Stimulated activated CD4-positive, alpha-beta T cell treated with anti-CD3 and anti-CD28 coated beads, Interleukin-1b, Interleukin-23, amount 100 ng/mL, for 1 hour (primary cell): ENCODE measurements at places on chromosomes 12 and 14.

DNA sequence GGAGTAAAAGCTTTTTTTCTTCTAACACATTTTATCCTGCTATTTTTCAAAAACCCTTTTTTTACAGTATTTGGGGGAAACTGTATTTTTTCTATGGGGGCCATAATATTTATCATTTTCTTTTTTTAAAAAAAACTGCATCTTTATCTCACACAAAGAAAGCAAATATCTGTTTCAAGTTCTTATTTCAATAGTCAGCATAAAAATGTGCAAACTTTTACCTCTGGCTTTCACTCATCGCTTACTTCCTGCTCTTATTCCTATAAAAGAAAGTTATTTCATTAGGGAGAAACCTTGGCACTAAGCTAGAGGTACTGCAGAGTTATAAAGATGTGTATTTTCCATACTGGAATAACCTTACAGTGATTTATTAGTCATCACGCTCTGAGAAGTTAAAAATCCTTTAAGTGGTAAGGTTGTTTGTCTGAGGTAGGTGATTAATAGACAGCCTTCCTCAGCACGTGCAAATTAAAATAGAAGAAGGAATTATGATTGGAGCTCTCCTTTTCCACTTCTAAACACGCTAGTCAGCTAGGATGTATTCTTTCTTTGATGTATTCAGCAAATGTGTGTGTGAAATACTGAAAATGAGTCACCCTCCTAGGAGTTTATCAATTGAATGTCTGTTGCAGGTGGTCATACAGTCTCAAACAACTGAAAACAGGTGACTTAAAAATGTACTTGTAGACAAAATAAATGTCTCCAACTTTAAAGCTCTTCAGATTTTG, 461.0 kb downstream of the GXYLT1 start:
- no peak for DNase-seq

GRCh38 chr12:68587448-68587873, 23.2 kb upstream of the RAP1B start:
- DNase-seq, result no peak

- DNase-seq, result no peak
Observed at GRCh38 chr12:92718483-92718990, 15.7 kb downstream of the PLEKHG7 start.

- DNase-seq, result no peak
Observed at GRCh38 chr12:130419116-130419515, 81.4 kb downstream of the PIWIL1 start.

DNA sequence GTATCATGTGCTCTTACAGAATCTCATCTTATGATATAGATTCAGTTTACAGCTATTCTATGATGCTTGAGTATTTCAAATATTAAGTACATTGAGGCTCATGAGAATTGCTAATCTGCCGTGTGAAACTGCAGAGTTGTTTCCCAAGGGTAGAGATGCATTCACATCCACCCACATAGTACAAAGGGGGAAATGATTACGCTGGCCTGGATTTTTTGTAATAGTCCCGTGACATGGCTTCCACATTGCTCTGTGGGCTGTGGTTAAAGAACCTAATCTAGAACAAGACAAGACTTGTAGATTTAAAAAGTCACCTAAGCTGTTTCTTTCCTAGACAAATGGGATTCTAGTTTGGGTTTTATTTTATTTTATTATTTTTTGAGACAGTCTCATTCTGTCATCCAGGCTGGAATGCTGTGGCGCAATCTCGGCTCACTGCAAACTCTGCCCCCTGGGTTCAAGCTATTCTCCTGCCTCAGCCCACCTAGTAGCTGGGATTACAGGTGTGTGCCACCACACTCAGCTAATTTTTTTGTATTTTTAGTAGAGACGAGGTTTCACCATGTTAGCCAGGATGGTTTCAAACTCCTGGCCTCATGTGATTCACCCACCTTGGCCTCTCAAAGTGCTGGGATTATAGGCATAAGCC, 13.0 kb upstream of the RIOX1 start:
- no peak for DNase-seq

DNA sequence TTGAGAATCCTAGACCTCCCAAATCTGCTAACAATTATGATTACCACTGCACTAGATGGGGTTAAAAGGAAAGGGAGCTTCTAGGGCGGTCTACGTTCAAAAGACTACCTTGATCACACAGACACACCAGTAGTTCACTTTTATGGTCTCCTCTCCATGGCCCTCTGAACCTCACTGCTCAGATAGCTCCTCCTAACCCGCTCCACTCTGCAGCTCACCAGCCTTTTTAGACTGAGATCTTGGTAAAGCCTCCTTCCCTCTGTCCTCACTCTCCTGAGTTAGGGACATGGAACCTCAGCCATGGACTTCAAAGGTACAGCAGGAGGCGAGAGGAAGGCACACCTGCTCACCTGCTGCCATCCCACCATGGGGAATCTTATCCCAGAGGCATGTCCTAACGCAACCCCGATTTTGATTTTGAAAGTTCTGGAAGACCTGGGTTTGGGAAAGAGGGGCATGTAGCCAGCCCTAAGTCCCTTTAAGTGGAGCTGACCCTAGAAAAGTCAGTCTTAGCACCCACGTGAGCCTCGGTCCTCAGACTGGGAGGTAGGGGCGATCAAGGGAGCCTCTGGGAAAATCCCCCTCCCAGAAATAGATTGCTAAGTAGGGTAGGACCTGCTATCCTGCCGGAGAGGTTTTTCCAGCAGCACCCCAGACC, 1.3 kb downstream of the ZNF219 start:
- DNase-seq, result no peak

DNA sequence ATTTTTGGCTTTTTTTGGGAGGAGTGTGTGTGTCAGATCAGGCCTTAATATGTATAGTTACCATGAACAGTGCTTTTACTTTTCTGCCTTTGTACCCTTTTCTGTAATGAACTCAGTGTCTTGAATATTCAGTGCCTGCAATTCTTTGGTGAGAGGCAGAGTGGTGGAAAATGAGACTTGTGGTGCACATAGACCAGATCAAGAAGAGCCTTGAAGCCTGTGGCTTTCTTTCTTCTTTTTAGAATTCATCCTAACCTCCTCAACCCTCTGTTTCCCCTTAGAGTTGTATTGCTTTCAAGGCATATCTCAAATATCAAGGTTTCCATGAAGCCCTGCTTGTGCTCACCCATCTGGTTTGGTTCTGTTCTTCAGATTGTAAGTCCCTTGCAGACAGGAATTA, 2.6 kb downstream of the YLPM1 start:
- no peak for DNase-seq

- DNase-seq, result no peak
Observed at GRCh38 chr12:114218136-114218535, 187.8 kb downstream of the TBX5 start.

DNA sequence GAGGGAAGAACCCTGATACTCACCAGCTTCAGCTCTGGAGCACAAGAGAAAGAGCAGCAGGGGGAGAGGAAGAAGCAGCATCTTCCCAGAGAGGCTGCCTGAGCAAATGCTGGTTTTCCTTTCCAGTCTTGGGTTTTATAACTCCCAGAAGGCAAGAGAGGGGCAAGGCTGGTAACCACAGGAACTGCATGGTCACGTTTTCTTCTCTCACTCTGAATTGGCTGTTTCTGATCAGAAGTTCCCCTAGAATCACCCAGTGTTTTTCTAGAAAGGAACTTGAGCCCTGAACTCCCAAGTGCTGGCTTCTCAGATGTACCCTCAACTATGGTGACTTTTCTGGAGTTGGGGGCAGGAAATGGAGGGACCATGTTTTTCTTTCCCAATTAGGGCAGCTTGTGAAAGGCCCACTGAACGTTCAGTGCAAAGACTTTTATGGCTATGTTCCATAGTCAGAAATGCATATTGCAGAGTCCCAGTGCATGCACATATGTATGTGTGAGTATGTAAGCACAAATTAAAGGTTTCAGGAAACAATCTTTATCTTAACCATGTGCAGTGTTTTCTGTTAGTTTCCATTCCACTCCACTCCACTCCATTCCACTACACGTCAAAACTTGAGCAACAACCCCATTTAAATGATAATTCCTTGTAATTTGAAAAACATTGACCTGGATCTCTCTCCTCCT, at the start of gene CMA1:
CMA1 (minus strand) TSS at position 111 of the 686 bp plus-strand sequence; CDS start at position 81, 30 bp downstream.
- DNase-seq, result no peak

DNA sequence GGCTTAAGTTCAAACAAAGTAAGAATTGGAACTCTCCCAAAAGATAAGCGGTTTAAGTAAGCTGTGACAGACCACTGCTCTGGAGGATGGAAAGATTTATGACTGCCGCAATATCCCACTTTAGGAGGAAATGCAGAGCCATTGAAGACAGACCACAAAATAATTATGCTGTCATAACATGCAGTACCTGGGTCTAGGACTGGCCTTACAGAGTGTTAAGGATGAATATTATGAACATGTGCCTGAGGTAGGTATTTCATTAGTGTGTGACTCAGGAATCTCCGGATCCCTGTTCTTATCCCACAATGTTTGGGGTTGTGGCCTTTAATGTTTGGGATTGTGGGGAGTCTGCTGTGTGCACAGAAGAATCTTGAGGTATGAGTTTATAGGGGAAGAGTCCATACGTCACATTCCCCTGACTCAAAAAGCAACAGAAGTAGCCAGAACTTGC, 114.9 kb downstream of the SAMD4A start:
- no peak for DNase-seq

GRCh38 chr14:83733670-83734069, 1796.3 kb upstream of the FLRT2 start:
- DNase-seq, result no peak

- no peak for DNase-seq
Observed at GRCh38 chr12:126607157-126607556, 1541.9 kb downstream of the AACS start.

- no peak for DNase-seq
Observed at GRCh38 chr12:124381456-124382296, 86.8 kb downstream of the RFLNA start.

GRCh38 chr12:2396448-2396871, 343.7 kb downstream of the CACNA1C start:
- no peak for DNase-seq

GRCh38 chr12:42804928-42805327, 215.4 kb upstream of the PRICKLE1 start:
- no peak for DNase-seq

DNA sequence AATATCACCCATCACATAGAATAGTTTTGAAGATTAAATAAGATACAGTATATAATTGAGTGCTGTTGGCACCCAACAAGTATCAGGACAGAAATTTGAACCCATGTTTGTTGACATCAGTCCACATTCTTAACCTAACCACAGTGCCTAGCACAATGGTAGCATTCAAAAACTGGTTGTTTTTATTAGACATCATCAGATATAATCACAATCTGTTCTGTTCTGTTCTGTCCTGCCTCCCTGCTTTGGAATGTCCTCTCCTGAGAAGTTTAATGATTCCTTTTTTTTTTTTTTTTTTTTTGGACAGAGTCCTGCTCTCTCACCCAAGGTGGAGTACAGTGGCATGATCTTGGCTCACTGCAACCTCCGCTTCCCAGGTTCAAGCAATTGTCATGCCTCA, 476.6 kb downstream of the RMST start:
- no peak for DNase-seq

DNA sequence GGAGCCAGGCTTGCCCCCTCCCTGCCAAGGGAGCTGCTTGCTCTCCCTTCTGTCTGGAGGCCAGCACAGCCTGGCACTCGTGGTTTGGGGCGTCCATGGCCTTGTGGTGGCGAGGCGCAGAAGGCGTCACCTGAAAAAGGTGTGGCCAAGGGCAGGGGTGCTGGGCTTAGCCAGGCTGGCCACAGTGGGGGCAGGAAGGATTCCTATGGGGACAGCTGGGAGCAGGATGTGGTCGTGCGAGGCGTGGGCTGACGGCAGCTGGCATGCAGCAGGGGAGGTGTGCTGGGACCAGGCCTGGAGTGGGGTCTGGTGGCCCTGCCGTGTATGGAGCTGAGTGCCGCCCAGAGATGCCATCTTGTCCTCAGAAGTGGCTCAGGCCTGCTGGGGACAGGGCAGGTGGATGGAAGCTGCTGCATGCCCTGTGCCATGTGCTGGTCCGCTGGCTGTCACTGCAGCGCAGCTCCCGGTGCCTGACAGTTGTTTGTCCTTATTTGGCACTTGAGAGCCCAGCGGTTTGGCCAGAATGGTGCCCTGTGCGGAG, 30.0 kb downstream of the SH2B3 start:
- no peak for DNase-seq

GRCh38 chr12:24424889-24425600, 475.6 kb upstream of the SOX5 start:
- DNase-seq, result no peak

DNA sequence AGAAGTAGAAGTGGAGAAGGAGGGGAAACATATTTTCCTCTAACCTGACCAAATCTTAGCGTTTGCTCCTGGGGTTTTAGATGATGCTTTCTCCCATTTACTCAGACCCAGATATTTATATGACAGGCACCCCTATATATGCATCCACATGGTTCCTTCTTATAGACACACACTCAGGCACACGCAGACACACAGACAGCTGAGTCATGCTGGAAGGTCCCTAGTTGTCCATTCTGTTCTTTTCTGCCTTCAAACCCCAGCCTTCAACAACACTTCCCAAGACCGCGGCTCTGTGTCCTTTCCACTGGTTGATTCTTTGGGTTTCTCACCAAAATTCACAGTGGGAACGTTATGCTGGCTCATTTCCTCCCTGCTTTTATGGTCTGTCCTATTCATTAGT, 52.1 kb downstream of the HSPB8 start:
- no peak for DNase-seq

DNA sequence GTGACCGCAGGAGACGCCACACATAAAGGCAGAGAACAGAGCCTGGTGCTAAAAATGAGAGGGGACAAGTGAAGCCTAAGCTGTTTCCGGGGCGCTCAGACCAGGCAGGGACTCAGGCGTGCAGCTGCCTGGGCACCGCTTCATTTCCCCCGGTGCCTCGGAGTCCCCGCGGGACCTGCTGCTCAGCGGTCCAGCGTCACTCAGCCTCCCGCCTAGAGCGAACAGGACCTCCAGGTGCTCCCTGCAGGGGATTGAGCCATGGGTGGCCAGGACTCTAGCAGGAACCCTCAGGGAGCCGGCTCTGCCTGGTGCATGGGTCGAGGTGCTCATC, 31.0 kb downstream of the CCDC85C start:
- DNase-seq, result no peak

- DNase-seq, result no peak
Observed at GRCh38 chr12:8658346-8658745, 4.3 kb downstream of the MFAP5 start.

- no peak for DNase-seq
Observed at GRCh38 chr14:49950275-49951228, 57.7 kb downstream of the ARF6 start.

- no peak for DNase-seq
Observed at GRCh38 chr12:25573346-25573745, 20.3 kb upstream of the LMNTD1 start.

GRCh38 chr12:111304642-111305071, 64.2 kb downstream of the PHETA1 start:
- DNase-seq, result peak; percentile 16

GRCh38 chr12:46356655-46357437, 15.7 kb downstream of the SLC38A2 start:
- DNase-seq, result no peak
